Left kidney (tissue), 8 donors: ENCODE measurements at places on chromosomes 5 and 9. TPM values are rescaled to one million over a fixed set of nuclear protein-coding genes. Genes with fewer than 3 reads are reported as not detected.

Gene GRIN3A
- polyA plus RNA-seq = 1.9 TPM

Gene PCDHA9
- 0.03 TPM for polyA plus RNA-seq

Gene JMY
- polyA plus RNA-seq = 29.9 TPM

Gene ZFP2
- 9.9 TPM for polyA plus RNA-seq

Gene ZNF462
- polyA plus RNA-seq = 37.9 TPM

Gene DMGDH
- 23.9 TPM for polyA plus RNA-seq
